ENCODE measurements at places on chromosomes 11 and 22.

DNA sequence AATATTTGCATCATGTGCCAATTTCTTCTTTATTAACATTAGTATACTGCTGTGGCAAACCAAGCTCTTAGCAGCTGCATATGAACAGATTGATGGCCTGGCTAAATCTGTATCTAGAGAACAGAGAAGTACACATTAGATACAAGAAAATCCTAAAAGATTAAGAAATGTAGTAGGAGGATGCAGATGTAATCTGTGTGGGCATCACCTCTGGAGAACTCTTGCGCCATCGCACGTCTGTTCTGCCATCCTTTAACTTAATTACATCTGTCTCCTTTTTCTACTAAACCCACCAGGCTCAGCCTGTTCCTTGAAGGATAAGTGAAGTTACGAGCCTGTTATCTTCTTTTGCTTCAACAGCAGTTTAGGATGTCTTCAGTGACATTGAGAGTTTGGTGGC, 196.4 kb upstream of the PITPNB start:
- DNase-seq = no peak

DNA sequence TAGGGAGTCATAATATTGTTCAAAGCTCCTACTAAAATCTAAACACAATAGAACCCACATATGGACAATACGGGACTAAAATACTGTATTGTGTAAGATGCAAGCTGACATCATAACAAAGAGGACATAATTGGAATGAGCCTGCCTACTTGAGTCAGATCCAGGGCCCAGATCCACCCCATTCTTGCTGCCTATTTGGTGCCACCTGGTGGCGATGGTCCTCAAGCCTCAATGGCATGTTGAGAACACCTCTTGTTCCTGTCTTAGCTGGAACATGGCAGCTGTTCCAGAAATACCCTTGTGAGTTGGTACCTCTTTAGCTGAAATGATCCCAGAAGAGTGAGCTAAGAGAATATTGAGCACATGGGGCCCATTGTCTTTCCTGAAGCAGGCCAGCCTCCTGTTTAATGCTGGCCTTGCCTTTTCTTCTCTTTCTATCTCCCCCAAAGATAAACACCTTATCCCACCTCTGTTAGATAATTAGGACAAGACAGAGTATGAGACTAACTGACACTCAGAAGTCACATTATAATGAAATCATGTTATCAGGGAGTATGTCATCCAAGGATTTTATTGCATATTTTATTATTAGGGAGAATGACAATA, 680.9 kb upstream of the ANO5 start:
- DNase-seq = peak; percentile 34

- DNase-seq = no peak
These were observed 2.0 kb upstream of the PPARA start for GRCh38 chr22:46148336-46148735.

- DNase-seq = no peak
These were observed 16.1 kb upstream of the CALCB start for GRCh38 chr11:15057329-15057728.

- DNase-seq = no peak
These were observed 106.4 kb downstream of the BRD1 start for GRCh38 chr22:49721211-49721763.

DNA sequence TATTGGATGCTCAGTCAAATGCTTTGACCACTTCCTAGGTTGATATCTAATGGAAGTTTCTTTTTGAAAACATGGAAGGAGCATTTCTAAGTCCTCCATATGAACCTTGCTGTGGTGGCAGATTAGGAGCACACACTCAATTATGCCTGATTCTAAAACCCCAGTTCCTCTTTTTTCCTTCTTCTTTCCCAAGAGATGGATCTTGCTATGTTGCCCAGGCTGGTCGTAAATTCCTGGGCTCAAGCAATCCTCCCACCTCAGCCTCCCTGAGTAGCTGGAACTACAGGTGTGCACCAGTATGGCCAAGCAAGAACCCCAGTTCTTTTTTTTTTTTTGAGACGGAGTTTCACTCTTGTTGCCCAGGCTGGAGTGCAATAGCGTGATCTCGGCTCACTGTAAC, 3.0 kb downstream of the LYVE1 start:
- no peak for DNase-seq

DNA sequence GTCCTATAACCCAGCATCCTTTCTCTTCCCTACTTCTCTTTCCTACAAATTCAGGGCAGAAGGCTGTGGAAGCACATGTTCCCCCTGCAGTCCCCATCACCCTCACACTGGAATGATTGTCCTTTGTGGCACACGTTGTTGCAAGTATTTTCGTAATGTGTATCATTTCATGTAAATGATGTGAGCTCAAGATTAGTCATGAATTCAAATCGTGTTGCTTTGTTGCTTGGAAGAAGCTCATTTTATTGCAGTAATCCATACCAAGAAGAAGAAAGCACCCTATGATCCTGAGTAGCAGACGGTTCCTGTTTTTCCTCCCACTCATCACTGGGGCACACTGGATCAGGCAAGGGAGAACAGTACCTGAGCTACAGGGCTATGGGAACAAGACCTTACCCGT, 173.4 kb downstream of the NCAM1 start:
- no peak for DNase-seq

GRCh38 chr11:25899617-25900160, 432.2 kb upstream of the ANO3 start:
- DNase-seq = no peak

- no peak for DNase-seq
These were observed at the start of gene TEX54 for GRCh38 chr11:62832336-62833234. TEX54 (minus strand) TSS chr11:62832841.

- no peak for DNase-seq
These were observed 5.0 kb upstream of the MTNR1B start for GRCh38 chr11:92964471-92964870.

- DNase-seq = no peak
These were observed 26.7 kb downstream of the FAM83F start for GRCh38 chr22:40021401-40022000.

- no peak for DNase-seq
These were observed 841.8 kb upstream of the TENM4 start for GRCh38 chr11:80282643-80283042.

GRCh38 chr11:125167954-125168835, 3.6 kb downstream of the PKNOX2 start:
- DNase-seq = peak; percentile 73

- peak; percentile 90 for DNase-seq
These were observed 1.5 kb downstream of the MIAT start for GRCh38 chr22:26658671-26659478.

DNA sequence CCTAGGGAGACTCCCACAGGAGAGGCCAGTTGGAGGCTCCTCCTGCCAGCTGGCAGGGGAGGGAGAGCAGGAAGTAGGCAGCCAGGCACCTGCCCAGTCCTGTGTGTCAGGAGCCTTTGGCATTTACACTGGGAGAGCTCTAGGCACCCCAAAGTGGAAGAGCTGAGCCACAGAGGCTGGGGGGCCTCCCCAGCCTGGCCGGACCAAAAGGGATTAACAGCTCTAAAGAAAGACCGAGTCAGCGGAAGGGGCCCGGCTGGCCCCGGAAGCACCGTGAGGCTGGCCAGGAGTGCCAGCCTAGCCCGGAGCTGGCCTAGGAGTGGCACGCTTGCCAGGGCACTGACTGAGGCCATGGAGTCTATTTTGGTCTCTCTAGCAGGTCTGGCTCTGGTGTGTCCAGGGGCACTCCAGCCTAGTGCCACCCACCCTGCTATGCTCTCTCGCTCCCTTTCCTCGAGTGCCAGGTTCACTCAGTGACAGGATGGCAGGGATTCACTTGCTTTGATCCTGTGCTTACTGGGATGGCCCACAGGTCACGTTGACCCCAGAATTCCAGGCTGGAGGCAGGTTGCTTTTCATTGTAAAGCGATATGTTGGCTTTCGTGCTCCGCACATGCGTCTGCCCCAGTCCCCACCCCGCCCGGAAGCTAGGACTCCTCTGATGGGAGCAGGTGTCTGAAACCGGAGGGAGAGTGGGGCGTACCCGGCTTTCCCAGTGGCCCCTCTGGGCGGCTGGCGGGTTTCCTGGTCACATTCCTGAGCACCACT, 3.3 kb upstream of the KMT5B start:
- DNase-seq = no peak

DNA sequence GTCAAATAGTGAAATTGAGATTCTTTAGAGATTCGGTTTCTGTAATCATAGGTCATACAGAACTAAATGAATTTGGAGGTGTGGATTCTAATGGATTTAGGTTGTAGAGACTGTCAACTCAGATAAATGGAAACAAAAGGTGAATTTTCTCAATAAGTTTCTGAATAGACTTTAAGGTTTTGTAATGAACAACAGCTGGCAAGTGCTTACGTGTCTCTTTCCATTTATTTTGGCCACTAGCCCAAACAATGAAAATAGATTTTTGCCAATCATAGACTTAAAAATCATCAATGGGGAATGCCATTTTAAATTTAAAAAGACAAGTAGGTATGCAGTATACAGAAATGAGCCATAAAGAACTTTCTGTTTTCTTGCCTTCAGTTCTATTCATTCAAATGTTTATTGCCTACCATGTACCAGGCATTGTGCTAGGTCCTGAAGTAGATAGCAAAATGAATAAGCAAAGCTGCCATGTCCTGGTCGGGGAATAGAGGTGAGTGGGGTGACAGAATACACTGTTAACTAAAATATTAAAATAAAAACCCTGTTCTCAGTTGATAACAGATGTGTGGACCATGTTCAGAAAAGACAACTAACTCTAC, 16.9 kb upstream of the TMEM135 start:
- DNase-seq = no peak

- DNase-seq = peak; percentile 50
These were observed 939 bp downstream of the ALX4 start for GRCh38 chr11:44308923-44309477.

GRCh38 chr11:112226831-112227401, 688 bp downstream of the PTS start:
- peak; percentile 16 for DNase-seq

GRCh38 chr22:34776817-34777216, 289.1 kb upstream of the ISX start:
- no peak for DNase-seq
